ENCODE measurements at places on chromosomes 12 and 14.

DNA sequence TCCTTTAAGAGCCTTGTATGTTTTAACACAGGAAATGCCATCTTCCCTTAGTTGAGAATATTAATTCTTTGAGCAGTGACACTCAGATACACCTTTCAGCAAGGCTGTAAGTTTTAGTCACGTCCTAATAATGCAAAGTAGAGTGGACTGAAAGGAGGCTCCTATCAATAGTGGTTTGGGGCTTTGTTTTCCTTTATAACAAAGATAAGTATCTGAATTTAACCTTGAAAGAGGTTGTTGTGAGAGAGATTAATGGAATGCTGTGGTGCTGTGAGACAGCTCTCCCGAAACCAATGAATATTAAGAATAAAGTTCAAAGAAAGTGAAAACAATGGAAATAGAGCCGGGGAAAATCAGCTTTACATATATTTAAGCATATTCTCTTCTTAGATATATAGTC is 259.6 kb downstream of the ERC1 start:
- no peak for DNase-seq

DNA sequence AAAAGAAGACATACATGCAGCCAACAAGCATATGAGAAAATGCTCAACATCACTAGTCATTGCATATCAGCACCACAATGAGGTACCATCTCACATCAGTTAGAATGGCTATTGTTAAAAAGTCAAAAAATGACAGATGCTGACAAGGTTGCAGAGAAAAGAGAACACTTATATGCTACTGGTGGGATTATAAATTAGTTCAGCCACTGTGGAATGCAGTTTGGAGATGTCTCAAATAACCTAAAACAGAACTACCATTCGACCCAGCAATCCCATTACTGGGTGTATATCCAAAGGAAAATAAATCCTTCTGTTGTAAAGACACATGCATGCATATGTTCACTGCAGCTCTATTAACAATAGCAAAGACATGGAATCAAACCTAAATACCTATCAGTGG is 238.4 kb downstream of the KCNC2 start:
- no peak for DNase-seq

DNA sequence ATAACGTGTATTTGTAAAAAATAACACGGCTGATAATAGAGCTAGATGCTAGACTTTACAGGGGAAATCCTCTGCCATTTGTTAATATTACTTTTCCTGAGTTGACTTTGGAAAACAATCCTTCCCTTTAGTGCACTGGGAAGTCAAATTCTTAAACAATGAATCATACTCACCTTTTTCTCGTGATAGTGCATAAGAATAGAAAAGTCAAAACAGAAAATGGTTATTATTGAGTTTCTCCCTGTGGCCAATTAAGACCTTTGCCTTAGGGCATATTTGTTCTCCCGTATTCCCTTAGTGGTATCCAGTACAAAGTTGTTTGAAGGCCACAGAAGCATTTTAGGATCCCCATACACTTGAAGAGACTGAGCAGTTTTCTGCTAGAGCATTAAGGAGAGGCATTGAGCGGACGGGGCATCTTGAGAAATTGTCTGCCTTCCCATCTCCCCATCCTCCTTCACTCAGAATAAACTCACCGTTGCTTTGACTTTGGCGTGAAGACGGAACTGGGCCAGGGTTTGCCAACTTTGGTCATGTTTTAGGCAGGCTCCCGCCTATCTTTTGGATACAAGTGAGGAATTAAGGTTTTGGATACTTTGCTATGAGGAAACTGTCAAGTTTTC is 171.3 kb downstream of the TMTC2 start:
- DNase-seq: no peak

- no peak for DNase-seq
These were observed 79.6 kb upstream of the MANSC4 start for GRCh38 chr12:27859648-27860047.

GRCh38 chr14:46230540-46230939 is 421.0 kb downstream of the RPL10L start:
- DNase-seq: no peak

DNA sequence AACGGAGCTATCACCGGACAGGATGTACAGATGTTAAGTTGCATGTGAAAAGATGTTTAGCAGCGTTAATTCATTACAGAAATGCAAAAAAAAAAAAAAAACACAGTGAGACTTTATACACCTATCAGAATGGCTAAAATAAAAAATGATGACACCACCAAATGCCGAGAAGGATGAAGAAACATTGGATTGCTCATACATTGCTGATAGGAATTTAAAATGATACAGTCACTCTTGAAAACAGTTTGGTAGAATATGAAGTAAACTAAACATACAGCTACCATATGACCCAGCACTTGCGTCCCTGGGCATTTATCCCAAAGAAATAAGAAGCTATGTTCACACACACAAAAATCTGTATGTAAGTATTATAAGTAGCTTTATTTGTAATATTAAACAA is 574.1 kb downstream of the SLC16A7 start:
- no peak for DNase-seq

DNA sequence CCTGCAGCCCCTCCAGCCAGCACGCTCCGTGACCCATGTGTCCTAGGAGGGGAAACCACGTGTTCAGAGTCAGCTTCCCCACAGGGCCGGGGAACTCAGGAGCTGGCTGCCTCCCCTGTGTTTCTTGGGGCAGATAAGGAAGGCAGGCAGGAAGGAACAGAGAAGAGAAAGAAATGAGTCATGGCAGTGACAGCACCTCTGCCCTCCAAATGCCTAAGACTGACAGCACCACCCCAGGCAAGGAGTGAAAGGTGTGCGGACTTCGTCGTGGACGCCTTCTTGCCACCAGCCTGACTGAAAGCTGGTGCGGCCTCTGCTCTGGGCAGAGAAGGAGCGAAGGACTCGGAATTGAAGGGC is 167.0 kb upstream of the FKBP4 start:
- no peak for DNase-seq

DNA sequence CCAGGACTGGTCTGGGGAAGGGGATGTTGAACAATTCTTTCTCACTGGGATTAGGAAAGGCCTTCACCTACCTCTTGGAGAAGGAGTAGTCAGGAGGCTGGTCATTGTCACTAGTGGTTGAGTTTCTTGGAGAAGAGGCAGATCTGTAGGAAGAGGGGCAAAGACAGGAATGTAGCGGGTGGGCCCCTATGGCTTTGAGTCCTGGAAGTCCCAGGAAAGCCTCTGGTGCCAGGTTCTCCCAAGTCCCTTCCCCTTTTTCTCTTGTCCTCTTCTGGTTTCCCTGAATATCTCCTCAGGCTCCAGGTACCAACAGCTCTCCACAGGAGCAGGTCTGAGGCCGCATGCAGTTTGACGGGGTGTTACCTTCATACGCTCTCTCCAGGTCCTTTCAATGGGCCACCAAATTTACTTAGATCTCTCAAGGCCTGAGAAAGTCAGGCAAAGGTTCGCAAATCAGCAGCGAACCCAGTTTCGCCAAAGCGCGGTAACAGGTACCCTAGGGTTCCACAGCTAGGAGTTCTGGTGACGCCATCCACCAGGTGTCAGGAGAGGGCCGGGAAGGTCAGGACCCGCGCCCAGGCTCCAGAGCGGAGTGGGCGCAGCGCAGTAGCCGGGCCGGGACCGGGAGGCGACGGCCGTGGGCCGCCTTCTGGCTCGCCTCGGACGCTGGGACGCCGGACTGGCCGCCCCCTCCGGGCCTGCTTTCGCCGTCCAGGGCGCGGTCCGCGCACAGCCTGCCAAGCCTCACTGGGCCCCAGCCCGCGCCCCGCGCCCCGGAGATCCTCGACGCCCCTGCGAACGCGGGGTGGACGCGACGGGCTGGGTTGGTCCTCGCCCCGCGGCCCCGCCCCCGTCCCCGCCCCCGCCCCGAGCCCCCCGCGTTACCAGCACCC is 795 bp downstream of the SMAGP start:
- no peak for DNase-seq

DNA sequence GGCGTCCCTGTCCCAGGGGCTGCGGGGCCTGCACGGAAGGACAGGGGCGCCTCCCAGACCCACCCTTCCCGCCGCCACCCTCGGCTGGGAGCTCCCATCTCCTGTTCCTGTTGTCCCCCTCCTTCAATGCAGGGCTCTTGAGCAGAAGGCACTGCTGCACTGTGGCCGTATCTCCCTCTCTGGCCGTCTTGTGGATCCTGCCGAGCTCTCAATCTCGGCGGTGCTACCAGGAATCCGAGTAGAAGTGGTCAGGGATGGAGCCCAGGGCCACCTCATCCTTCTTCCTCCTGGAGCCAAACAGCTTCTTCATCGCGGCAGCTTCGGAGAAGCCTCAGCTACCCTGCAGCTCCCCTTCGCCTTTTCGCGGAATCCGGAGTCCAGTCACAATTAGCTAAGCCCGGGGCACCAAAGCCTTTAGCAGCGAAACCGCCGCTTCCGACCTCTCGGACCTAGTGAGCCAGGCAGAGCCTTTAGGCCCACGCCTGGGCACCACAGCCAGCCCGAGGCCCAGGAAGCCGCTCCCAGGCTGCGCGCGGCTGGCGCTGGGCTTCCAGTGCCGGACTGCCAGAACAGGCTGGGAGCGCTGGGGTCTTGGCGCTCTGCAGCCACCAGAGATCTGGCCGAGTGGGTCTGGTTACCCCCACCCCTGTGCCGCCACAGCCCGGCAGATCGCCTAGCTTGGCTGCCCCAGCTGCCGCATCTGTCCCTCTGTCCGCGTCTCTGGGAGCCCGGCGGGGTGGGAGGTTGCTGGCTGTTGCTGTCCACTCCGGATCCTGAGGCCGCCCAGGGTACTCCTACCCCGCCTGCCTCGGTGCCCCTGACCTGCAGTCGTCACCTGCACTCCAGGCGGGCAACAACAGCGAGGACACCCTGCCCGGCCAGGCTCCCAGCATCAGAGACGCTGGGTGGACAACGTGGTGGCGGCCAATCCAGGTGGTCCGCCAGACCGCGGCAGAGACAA is 69.1 kb downstream of the ASCL4 start:
- no peak for DNase-seq

DNA sequence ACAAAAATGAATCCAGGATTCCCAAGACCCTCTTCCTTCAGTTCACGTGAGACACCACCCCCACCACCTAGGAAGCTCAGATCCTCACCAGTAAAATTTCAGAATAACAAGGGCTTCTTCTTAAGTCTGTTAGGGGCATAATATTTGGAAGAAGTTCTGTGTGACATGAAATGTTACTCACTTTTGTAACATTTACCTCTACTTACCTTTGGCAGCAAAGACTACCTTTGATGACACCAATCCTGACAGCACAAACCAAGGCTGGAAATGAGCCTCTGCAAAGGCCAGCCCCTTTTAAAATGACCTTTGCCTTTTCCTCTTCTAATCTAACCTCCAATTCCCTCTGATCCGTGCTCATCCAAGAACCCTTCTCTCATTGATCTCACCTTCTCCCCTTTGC is 19.4 kb upstream of the KRT77 start:
- no peak for DNase-seq

- no peak for DNase-seq
These were observed 256.8 kb upstream of the FKBP4 start for GRCh38 chr12:2537868-2538541.

GRCh38 chr14:50816395-50817047 is 14.4 kb downstream of the NIN start:
- no peak for DNase-seq

- peak; percentile 34 for DNase-seq
These were observed 22.2 kb downstream of the TMEM63C start for GRCh38 chr14:77203611-77204458.

DNA sequence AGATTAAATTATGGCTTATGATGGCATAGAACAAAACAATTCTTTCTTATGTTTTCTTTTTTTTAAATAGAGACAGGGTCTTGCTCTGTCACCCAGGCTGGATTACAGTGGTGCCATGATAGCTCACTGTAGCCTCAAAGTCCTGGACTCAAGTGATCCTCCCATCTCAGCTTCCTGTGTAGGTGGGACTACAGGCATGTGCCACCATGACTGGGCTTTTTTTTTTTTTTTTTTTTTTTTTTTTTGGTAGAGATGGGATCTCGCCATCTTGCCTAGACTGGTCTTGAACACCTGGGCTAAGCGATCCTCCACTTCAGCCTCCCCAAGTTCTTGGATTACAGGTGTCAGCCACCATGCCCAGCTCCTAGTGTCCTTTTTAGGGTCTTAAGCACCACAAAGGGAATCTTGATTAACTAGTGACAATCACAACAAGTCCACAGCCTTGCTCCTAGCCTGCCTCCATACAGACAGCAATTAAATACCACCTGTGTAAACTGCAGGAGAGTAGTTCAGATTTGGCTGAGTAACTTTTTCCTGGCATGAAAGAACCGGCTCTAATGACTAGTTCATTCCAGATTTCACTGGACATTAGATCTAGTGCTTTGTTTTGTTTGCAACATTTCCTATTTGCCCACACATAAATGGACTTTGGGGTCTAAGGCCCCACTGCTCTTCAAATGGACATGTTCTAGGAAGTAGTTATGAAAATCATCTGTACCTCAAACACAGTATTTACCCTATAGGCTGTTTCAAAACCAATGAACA is 61.6 kb downstream of the SH2B3 start:
- peak; percentile 2 for DNase-seq

DNA sequence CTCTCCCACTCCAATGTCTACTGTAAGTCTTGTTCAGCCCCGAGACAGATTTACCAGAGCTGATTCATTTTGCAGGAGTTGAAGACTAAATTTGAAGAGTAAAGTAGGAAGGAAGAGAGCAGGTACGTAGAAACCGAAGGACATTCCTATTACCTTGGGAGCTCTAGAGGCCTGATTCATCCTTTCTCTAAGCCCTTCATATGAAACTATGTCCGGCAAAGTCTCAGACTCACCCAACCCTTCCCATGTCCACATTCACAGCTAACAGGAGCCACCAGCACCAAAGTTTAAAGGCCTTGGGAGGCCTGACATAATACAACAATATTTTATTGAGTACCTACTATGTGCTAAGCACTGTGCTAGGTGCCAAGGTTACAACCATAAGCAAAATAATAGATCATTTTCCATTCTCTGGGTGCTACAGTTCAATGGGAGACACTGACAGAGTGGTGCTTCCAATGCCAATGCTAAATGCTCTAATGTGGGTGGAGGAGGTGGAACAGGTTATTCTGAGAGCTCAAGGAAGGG is 86.6 kb downstream of the PHLDA1 start:
- DNase-seq: no peak

- no peak for DNase-seq
These were observed 3.1 kb downstream of the IFI27L2 start for GRCh38 chr14:94126419-94126677.

DNA sequence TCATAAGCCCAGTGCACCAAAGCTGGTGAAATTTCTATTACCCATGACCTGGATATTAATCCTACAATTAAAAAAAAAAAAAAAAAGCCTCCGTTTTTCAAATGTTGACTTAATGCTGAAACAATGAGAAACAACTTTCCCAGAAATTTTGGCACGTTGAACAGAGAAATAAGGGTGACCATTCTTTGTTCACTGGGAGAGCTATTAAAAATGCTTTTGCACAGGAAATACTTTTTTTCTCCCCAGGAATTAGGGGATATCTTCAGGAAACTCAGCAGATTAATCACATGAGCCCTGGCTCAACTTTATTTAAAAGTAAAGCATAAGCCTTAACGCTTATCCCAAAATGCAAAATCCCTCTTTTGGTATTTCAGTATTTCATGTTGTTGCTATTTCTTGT is 54.8 kb upstream of the FLRT2 start:
- no peak for DNase-seq

DNA sequence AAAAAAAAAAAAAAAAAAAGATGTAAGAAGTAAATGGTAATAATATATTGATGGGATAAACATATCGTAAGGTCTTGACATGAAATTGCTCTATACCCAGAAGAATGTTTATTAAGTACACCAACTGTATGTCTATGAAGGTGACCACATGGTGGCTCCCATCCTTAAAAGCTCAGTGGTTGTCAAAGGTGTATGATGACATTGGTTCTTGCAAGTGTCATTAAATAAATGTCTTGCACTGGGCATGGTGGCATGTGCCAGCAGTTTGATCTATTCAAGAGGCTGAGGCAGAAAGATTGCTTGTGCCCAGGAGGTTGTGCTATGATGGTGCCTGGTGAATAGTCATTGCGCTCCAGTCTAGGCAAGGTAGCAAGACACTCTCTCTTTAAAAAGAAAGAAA is 10.4 kb downstream of the CCT2 start:
- DNase-seq: no peak

All from NCI-H2029 treated with DMSO at 0.1 percent for 48 hours (cell line).